ENCODE measurements at places on chromosomes 7 and 10.

DNA sequence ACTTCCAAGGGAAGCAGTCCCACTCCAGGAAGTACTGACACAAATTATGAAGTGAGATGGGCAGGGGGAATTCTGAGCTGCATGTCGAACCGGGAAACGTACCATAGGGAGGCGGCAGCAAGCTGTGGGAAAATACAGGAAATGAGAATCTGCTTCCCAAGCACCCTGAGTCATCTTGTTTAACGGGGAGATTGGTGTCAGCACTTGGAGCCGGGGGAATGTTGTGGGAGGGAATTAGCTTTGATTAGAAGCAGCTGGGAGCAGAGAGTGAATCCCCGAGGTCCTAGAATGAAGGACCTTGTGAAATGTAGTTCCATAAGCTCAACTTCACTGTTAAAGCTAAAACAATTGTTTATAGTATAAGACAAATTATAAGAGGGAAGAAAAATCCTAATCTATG, 141.4 kb upstream of the PRKCQ start:
- DNase-seq: peak; percentile 86

DNA sequence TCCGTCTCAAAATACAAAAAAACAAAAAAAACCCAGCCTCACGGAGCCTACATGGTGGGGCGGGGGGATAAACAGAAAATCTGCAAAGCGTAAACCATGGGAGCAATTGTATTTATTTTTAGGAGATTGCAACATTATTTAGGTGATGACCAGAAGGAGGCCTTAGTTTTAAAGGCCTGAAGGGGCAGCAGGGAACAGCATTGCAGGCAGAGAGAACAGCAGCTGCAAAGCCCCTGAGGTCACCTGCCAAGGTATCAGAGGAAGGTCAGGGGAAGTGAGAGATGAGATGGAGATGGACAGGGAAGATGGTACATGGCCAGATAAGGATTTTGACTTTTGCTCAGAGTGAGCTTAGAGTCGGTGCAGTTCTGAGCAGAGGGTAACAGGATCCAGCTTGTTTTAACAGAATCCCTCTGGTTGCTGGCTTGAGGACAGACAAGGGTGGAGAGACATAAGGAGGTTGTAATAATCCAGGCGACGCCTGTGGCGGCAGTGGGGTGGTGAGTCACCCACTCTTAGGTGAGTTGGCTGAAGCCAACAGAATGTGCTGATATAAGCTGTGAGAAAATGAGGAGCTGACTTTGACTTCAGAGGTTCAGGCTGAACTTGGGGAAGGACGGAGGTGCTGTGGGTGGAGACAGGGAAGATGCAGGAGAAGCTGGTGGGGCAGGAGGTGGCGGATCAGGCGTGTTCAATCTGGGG, 82.3 kb upstream of the GTF2I start:
- no peak for DNase-seq

GRCh38 chr7:26978146-26978545, 113.8 kb upstream of the SKAP2 start:
- no peak for DNase-seq

- no peak for DNase-seq
These were observed 30.3 kb upstream of the GPAM start for GRCh38 chr10:112213836-112214235.

DNA sequence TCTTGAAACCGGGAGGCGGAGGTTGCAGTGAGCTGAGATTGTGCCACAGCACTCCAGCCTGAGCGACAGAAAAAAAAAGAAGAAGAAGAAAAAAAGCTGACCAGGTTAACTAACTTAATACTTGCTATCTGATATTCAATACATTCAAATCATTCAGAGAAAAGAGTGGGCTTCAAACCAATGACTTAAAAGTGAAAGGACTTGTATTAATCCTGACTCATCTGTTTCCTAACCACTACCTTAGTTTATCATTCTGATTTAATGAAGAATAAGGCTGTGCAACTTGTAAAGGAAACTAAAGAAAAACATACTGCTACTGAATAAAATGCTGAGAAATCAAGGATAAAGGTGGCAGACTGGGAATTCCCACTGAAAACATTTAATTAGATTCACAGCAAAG, 128.4 kb downstream of the NRBF2 start:
- no peak for DNase-seq

- DNase-seq: no peak
These were observed 36.7 kb downstream of the SLIT1 start for GRCh38 chr10:97149079-97149531.

GRCh38 chr7:104775531-104775930, 238.5 kb upstream of the KMT2E start:
- no peak for DNase-seq

- DNase-seq: no peak
These were observed 26.0 kb downstream of the LYZL2 start for GRCh38 chr10:30603589-30603988.

- DNase-seq: peak; percentile 47
These were observed 4.6 kb upstream of the SERPINE1 start for GRCh38 chr7:101121991-101122932.

DNA sequence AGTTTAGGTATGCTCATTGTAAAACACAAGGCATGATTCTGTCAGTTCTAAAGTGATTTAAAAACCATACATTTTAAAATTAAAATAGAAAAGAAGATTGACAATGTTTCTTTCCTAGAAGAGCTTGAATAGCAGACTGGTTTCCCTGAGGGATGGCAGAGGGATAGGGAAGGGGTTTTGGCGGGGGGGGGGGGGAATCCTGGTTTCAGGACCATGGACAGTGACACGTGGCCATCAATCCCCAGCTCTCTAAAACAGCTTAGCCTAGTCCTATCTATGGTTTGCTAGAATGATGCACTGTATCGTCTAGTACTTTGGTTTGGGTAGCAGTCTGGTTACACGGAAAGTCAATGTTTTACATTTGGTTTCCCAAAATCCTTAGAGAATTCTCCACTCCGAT, 88.7 kb downstream of the PHYHIPL start:
- DNase-seq: no peak

- DNase-seq: no peak
These were observed 359.9 kb downstream of the GLRX3 start for GRCh38 chr10:130495891-130496636.

DNA sequence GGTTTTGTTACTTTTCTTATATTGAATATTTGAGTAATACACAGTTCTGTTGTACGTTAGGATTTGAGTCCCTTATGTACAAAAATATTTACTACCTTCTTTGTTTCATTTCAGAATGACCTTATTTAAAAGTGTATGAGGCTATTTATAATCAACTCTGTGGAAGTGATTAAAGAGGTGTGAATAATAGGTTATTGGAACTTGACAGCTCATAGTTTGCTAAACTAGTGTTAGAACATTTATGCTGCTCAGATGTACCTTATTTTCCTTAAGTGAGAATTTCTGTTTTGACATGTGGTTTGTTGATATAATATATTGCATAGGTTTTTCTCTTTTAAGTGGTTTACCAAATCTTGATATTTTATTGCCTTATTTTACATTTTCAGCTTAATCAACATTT, 105.5 kb downstream of the ZEB1 start:
- DNase-seq: no peak
